ENCODE measurements at places on chromosomes 5 and 9.

DNA sequence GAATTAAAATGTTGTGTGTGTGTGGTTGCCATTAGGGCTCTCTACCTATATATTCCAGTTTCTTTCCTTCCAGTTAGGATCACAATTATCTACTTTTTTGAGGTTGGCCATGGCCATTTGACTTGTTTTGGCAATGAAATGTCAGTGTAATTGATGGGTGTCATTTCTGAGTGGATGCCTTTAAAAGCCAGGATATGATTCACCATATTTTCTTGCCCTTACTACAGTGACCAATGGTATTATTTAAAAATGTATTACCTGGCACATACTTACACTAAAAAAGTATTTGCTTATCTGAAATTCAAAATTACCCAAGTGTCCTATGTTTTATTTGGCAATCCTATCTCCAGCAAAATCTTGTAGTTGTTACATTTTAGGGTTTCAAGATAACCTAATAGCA lies 258.7 kb upstream of the ACTBL2 start:
- DNase-seq: no peak

GRCh38 chr5:114310666-114311065 lies 51.2 kb upstream of the KCNN2 start:
- no peak for DNase-seq

DNA sequence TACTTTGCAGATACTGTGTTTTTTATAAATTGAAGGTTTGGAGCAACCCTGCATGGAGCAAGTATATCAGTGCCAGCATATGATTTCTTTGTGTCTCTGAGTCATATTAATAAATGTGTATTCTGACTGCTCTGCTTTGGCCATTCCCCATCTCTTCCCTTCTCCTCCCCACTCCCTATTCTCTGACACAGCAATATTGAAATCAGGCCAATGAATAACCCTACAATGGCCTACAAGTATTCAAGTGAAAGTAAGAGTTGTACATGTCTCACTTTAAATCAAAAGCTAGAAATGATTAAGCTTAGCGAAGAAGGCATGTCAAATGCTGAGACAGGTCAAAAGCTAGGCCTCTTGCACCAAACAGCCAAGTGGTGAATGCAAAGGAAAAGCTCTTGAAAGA lies 82.2 kb upstream of the TLX3 start:
- no peak for DNase-seq

GRCh38 chr5:177230660-177231059 lies 72.9 kb downstream of the RAB24 start:
- DNase-seq: no peak

DNA sequence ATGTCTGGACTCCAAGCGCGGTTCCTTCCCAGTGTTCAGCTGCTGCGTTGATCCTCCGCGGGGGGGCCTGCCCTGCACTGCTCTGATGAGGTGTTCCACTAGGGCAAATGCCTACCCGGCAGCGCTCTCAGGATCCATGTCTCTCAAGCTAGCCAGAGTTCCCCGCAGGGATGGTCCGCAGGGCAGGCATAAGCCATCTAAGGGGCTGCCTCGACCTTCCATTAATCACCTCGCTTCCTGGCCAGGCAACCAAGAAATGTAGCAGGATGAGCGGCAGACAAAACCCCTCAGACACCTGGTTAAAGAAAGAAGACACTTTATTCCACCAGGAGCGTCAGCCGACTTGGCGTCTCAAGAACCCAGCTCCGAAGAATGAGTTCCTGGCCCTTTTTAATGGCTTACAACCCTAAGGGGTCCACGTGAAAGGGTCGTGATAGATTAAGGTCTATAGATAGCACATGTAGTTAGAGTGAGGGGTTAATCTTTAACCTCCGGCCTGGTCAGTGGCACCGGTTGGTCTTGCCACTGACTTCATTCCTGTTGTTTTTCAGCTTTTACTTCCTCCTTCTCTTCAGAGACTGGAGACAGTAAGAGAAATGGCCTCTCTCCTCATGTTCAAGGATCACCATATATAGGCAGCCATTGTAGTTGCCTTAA lies 47.2 kb upstream of the COX7C start:
- no peak for DNase-seq

DNA sequence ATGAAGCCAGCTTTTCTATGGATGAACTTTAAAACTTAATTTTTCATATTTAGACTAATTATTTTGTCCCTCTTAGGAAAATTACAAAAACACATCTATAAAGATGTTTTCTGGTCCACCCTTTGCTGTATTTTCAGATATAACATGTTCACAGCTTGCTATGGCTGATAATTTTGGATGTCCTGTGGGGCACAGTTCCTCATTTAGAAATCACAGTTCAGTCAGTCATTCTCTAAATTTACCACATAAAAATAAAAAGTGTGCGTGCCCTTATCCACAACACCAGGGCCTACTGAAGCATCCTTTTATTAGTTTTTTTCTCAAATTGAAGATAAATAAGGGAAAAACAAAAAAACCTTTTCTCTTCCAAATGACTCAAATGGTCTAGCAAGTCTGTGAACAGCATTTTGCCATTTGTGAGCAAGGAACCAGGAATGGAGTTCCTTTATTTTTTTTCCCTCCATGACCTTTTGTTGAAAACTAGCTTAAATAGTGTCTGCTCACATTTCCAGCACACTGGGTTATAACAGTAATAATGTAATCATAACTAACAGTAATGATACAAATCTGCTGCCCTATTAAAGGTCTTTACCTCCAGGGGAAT lies 87.1 kb downstream of the CEMIP2 start:
- no peak for DNase-seq

GRCh38 chr5:78747055-78747454 lies 98.5 kb upstream of the LHFPL2 start:
- DNase-seq: no peak

DNA sequence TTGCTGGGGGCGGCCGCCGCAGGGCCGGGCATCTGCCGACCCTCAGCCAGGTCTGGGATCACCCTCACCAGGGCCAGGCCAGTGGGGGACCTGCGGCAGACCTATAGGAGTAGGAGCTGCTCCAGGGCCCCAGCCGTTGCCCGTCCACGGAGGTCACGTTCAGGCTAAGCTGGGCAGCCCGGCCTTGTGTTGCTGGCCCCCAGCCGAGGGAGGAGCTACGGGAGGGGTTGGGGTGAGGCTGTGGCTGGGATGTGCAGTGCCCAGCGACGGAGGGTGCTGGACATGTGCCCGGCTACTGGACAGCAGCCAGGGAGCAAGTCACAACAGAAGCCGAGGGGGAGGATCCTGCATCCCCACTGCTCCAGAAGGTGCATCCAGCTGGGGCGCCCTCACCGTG lies 39.6 kb upstream of the SLC6A19 start:
- DNase-seq: no peak

All from SK-N-DZ (cell line).